Activated gamma-delta T cell treated with anti-CD3 and anti-CD28 coated beads, Interleukin-2, amount 50 U/mL, for 16 hours (primary cell): ENCODE measurements at places on chromosomes 2 and 18.

DNA sequence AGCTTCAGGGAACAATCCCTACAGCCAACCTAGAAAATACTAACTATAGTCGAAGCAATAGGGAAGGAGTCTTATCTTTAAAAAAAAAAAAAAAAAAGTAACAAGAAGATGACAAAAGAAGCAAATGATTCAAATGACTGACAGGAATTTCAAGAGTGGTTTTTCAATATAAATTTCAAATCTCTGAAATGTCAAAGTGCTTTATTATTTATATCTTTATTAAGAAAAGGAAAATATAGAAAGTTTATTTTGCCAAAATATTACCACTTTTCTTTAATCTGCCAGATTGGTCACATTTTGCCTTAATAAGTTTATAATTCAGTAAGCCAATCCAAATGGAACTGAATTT, 63.5 kb upstream of the HNRNPA3 start:
- no peak for DNase-seq

DNA sequence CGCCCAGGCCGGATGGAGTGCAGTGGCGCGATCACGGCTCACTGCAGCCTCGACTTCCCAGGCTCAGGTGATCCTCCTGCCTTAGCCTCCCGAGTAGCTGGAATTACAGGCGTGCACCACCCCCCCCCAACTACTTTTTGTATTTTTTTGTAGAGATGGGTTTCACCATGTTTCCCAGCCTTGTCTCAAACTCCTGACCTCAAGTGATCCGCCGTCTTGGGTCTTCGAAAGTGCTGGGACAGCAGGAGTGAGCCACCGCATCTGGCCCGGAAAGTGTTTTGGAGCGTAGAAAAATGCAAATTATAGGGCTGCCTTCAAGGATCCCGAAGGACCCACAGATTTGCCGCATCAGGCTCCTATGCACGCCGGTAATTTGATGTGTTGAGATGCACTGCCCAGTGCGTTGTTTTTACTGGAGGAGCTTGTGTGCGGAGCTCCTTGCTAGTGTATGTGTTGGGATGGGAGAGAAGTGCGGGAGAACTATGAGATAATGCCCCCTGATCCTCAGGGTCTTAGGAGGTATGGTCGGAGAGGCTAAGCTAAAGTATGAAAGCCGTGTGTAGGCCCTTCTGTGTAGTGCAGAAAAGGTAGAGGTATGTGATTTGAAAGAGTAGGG, 1.2 kb upstream of the CLASP1 start:
- DNase-seq: peak; percentile 3

DNA sequence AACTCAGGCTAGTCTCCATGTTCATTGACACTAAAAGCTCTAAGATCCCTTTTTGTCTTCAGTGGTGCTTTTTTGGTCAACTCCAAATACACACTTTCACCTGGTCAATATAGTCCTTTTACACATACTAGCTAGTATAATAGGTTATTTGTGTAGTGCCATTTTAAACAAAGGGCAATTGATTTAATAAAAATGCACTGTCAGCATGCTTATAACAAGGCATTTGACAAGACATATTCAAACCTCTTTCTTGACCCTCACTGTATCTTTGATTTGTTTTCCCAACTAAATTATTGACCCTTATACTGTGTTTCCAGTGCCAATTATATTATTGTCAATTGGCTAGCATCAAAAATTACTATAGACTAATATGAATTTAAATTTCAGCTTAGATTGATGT, 1117.6 kb upstream of the DDX18 start:
- no peak for DNase-seq

GRCh38 chr2:65602603-65603235, 170.3 kb upstream of the SPRED2 start:
- DNase-seq: no peak

DNA sequence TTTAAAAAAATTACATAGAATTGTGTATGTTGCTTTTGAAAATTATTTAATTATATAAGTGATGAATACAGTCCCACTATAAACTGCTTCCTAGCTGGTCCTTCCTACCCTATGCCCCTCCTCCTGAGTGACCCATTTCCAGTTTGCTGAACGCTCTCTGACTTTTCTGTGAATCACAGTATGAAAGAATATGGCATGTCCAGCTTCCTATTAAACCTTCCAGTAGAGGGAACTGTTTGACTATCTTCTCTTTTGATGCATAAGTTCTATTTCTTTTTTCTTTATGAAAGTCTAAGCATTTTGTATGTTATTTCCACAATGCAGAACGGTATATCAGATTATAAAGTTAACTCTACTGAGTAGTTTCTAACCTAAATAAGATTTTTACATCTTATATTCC, 41.3 kb downstream of the PSMG2 start:
- no peak for DNase-seq

DNA sequence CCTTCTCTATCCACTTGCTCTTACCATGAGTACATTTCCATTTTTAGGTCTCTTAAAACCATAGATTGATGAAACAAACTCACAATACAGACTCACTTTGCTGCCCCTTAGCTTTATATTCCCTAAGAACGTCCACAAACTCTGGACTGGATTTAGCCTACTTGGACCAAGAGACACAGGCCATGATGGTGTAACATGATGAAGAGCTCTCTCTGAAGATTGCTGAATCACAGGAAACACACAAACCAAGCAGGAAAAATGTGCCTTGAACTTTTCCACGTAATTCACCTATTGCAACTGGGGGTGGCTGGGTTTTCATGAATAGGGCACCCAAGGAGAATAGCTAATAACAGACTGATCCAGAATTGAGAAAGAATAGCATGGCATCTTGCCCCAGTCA, 201.7 kb upstream of the RBBP8 start:
- no peak for DNase-seq

DNA sequence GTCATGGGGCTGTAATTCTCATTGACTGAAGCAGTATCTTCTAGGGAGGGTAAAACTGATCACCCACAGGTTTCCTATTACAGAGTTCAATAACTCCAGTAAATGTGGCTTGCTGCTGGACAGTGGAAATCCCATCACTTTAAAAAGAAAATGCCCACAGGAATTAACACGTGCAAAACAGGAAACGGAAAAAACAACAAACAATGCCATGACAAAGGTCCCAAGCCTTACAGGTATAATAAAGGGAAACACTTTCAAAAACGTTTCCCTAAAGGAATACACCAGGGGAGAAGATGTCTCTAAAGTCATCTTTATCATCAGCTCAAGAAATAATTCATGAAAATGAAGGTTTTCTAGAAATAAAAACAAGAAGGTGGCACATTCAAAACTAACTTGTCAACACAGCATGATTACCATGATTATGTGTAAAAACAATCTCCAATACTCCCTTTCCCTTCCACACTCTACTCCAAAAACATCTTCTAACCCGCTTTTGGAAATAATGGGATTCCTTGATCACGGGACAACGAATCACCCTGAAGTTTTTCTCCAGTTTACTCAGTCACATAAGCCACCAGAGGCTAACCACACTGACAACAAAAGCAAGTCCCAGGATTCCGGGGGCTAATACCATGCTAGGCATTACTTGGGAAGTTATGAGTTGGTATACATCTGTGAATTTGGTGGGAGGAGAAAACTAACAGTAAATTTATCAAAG, 167.9 kb downstream of the TCF4 start:
- no peak for DNase-seq

GRCh38 chr18:71045331-71046065, 756.7 kb downstream of the SOCS6 start:
- DNase-seq: no peak

- DNase-seq: no peak
Observed at GRCh38 chr2:216354306-216354705, 18.0 kb downstream of the MARCHF4 start.

DNA sequence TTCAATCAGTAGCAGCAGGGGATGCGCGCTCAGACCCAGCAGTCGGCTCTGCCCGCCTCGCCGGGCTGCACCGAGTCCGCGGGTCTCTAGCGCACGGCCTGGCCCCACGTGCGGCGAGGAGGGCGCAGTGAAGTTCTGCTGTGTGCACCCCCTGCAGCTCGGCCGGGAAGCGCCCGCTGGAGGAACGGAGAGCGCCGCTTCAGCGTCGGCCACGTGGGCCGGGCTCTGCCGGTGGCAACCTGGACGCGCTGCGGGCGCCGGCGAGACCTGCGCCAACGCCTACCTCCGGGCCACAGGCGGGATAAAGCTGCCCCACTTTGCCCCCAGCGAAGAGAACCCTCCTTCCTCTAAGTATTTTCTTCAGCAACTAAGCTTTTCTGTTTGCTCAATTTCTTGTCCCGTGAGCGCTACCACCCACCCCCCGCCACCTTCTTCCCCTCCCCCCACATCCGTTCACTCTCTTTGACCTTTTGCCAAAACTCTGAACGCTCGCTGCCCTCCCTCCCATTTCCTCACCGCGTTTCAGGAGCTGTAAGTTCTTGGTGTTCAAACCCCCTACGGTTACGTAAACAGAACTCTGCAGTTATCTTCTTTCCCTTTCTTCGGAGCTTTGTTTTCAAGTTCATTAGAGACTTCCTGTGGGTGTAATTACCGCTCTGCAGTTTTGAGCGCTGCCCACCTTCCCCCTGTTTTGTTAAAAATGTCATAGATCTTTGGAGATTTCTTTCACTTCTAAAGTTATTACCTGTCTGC, 42.6 kb upstream of the EDAR start:
- peak; percentile 51 for DNase-seq

DNA sequence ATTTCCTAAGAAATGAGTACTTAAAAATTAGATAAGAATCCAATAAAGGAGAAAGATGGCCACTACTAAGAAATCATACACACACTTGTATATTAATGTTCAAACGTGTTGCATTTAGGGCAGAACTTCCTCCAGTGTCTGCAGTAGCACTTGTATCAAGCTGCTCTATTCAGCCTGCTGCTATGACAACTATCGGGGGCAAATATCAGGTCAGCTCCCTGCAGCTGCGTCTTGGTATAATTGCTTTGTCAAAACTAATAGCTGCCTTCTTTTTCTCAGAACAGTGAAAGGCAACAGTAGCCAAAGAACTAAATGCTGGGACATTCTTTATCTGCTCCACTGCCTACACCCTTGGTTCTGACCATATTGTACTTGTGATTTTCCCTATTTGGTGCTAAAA, 300.7 kb downstream of the NOL4 start:
- DNase-seq: no peak

- peak; percentile 55 for DNase-seq
Observed at GRCh38 chr2:101697124-101698013, at the start of gene MAP4K4. Gene MAP4K4 (plus strand): TSS chr2:101697707. CDS start chr2:101698081, 374 bp downstream.

GRCh38 chr2:9392898-9393765, 30.2 kb downstream of the ITGB1BP1 start:
- DNase-seq: no peak

- no peak for DNase-seq
Observed at GRCh38 chr18:79434607-79435401, 39.1 kb downstream of the NFATC1 start.

DNA sequence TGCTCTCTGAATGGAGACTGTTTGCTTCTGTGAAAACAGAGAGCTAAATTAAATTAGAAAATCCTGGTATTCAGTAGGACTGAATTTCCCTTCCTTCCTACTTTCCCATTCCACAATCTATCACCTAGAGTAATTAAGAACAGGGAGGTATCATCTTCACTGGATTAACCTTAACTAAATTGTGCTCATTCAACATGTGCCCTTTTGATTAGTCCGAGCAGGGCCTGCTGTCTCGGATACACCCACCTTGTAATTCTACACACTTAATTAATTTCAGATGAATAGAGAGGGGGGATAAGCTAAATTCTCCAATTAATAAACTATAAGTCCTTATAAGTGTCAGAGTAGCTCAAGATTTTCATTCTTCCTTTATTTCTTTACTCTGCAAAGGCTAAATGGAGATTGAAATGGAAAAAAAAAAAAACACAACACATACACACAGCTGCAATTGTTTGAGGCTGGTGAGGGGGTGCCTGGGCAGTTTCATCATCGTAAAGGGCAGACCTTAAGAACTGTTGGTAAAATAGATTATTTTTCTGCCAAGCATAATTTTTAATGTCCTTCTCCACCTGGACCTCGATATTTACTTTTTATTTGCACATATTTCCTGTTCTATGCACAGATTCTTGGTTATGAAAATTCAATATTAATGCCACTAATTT, 157.1 kb upstream of the SIX2 start:
- no peak for DNase-seq

DNA sequence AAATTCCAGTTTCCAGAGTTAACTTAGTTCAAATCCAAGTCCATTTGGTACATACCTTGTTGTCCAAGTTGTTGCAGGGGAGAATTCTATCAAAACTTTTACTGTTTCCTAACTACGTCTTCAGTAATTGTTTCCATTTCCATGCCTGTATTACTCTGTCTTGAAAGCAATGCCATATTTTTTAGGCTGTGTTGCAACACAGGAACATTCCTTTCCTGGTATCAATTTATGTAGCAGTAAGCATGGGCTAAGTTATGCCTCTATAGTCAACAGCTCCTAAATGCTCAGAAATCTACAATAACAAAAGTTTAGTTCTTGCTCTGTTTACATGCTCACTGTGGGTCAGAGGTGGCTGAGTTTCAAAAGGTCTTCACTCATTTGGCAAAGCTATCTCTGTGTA, 1943.8 kb upstream of the PIK3C3 start:
- DNase-seq: no peak
